ENCODE measurements at places on chromosomes 11 and 22.

DNA sequence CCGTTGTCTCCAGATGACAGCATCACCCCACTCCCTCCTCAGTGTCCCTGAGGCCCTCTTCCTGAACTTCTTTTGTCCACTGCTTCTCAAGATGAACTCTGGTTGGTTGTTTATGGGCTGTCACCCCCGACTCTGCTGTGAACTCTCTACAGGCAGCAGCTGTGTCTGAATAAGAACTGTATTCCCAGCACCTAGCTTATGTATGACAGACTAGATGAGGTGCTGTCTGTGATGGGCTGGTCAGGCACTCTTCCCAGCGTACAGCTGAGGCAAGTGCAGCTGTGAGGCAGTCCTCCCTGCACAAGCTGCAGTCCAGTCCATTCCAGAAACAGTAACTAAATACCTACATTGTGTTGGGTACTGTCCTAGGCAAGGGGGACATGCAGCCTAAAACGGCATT is 111.4 kb upstream of the PITPNB start:
- peak; percentile 80 for DNase-seq

GRCh38 chr11:17790453-17790852 is 55.9 kb downstream of the KCNC1 start:
- DNase-seq = no peak

- peak; percentile 12 for DNase-seq
Measured at GRCh38 chr22:50011447-50012210, 936 bp downstream of the IL17REL start.

DNA sequence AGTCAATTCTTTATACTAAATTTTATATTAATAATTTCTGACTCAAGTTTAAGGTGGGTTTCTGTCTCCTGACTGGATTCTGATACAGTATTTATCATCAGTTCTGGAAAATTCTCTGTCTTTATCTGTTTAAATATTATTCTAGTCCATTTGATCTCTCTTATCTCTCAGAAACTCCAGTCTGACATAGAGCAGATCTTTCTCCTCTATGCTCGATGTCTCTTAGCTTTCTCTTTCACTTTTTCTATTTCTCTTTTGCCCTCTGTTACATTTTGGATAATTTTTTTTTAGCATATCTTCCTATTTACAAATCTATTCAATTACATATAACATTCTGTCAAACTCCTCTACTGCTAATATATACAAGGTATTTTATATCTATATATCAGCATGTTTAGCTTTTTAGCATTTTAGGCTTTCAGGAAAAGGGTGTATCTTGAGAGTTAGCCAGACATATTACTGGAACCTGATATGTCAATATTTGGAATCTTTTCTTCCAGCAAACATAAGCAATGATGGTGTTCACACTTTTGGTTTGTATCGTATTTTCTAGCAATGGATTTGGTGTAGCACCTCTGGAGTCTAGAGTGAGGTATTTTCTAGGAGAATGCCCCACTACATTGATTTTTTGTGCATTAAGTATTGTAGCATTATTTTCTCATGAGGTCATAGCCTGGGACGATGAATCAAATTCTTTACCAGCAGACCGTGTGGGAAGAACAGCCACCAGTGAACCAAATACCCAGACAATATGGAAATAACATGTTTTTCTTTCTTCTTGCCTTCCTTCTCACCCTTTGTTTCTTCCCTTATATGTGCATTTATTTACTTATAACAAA is 4.1 kb upstream of the NNMT start:
- no peak for DNase-seq

DNA sequence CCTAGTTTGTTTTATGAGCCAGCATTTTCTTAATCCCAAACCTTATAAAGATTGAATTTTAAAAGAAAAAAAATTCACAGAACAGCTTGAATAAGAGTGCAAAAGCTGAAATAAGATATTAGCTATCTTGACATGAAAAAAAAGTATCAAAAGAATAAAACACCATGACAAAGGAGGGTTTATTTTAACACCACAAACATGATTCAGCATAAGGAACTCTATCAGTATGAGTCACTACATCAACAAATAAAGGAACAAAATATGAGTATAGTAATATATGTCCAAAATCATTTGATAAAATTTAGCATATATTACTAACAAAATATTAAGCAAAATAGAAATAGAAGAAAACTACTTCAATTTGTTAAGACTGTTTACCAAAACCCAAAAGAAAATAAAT is 9.6 kb upstream of the LMO1 start:
- no peak for DNase-seq
